ENCODE measurements at places on chromosomes 11 and 22.

DNA sequence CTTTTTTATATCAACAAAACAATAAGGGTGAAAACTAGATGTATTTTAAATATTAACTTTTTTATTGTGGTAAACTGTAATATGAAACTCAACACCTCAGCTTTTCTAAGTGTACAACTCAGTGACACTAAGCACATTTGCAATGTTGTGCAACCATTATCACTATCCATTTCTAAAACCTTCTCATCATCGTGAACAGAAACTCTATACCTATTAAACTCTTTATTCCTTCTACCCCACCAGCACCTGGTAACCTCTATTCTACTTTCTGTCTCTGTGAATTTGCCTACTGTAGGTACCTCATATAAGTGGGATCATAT lies 9.4 kb downstream of the HORMAD2 start:
- DNase-seq: no peak

GRCh38 chr11:84136926-84137325 lies 850.8 kb upstream of the CCDC90B start:
- DNase-seq: no peak

DNA sequence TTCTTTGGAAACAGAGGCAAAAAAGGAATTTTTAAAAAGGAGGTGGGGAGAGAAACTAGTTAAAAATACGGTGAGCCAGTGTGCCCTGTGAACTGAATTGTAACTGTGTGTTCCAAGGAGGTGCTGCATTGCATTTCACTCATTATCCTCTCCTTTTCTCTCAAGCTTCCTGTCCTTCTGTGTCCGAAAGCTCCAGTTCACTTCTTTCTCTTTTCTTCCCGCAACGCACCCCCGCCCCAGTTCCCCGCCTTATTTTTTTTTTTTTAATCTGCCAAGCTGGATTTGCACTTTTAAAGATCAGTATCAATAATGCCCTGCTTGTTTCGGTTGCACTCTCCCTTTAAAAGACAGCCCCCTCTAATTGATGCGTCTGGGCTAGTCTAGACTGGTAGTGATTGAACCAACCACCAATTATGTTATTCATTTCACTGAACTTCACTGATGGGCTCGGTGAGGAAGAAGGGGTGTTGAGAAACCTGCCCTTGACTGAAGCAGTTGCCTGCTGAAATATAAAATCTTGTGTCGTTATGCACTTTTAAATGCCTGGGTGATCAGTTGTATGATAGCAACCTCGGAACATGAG lies 18.5 kb downstream of the BLID start:
- DNase-seq: no peak

DNA sequence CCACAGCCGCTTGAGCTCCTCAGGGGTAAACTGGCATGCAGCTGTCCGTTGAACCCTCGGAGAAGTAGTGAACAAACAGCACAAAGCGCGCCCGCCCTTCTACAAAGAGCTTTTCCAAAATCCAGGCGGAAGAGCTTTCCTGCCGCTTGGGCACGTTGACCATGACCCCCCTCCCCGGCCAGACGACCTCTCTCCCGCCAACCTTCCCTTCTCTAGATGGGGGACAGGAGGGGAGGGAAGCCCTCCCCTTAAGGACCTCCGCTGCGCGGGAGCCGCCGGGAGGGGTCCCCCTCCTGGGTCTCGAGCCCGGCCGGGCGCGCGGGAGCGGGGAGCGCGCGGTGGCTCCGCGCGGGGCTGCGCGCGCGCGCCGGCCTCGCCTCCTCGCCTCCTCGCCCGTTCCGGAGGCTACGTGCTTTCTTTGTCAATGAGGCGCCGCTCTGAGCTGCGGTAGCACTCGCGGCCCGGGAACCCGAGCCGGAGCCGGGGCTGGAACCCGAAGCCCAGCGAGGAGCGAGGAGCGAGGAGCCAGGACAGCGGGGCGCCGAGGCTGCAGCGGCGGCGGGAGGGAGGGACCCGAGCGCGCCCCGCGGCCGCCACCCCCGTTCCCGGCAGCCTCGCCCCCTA lies 118.6 kb downstream of the HIPK3 start:
- DNase-seq: no peak

GRCh38 chr22:42320443-42321416 lies 50.3 kb upstream of the TCF20 start:
- DNase-seq: no peak

DNA sequence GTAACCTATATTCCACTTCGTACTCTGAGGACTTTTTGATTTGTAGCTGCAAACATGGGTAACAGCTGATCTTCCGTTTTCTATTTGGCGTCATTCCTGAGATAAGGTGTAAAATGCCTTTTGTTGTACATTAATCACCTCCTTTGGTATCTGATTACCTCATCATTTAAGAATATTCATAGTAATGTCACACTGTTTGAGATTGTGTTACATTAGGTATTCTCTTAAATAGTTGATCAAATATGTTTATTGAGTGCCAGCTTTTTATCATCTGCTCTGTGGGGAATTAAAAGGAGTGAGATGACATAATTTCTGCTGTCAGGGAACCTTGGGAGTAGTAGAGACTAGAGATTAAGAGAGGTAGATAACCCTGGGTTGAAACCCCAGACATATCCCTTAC lies 5.9 kb downstream of the NCAM1 start:
- DNase-seq: no peak

Measured in pulmonary artery endothelial cell (primary cell).